Hindlimb muscle (tissue), 1 donor: ENCODE measurements at places on chromosomes 7 and 10. TPM values are rescaled to one million over a fixed set of nuclear protein-coding genes. Genes with fewer than 3 reads are reported as not detected.

Gene SPDYE6
- 11.5 TPM for polyA plus RNA-seq

DNA sequence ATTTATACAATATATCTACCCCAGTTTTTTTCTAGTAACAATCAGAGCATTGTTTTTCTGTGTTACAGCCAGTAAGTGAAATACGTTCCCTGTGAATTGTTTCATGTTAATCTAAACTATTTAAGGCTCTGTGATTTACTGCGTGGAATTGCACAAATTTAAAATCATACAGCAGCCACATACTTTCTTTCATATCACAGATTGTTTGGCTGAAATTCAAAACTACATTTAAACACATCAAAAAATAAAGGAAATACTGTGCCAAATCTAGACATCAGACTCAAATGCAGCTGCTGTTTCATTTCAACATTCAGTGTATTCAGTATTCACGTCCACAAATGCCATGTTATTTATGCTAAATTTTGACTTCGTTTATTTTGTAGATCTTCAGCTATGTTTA is 242.6 kb upstream of the HGF start:
- DNase-seq, result no peak

DNA sequence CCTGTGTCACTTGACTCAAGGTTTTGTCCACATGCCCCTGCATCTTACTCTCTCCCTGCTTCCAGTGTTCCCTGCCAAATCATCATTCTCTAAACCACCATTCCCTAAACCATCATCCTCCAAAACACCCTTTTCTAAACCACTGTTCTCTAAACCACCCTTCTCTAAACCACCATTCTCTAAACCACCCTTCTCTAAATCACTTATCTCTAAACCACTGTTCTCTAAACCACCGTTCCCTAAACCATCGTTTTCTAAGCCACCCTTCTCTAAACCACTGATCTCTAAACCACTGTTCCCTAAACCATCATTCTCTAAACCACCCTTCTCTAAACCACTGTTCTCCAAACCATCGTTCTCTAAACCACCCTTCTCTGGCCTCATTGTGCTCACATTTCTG is 142.1 kb downstream of the CXCL12 start:
- DNase-seq, result no peak

DNA sequence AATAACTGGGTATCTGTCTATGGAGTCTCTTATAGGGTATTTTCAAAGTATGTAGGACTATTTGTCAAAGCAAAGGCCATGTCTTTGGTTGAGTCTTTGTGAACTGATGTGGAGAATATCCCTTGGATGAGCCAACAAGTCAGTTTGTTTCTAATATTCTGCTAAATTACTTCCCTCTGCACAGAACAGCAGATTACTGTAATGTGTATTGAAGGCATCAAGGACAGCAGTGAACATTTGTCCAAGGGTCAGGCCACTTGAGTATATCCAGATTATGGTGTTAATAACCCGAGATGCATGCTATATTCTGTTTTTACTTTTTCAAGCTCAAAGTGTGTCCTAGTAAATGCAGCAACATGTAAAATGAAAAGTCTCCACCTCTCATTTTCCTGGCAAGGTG is 144.2 kb upstream of the GLI3 start:
- DNase-seq, result no peak

- no peak for DNase-seq
Observed at GRCh38 chr7:84704380-84704779, 482.5 kb downstream of the SEMA3D start.

Gene EPO
- polyA plus RNA-seq, result not detected

- no peak for DNase-seq
Observed at GRCh38 chr10:48450741-48451466, 144.4 kb downstream of the MAPK8 start.

- peak; percentile 78 for DNase-seq
Observed at GRCh38 chr10:59622320-59623132, 87.1 kb downstream of the SLC16A9 start.

- no peak for DNase-seq
Observed at GRCh38 chr10:8054494-8055407, at the start of gene GATA3. Gene GATA3 (plus strand): TSS chr10:8054688. CDS start chr10:8055656, 968 bp downstream.

Gene NACAD
- 4.5 TPM for polyA plus RNA-seq

GRCh38 chr7:150986099-150986512 is 4.7 kb upstream of the NOS3 start:
- DNase-seq, result no peak

GRCh38 chr10:110174816-110175215 is 32.6 kb upstream of the MXI1 start:
- no peak for DNase-seq

- no peak for DNase-seq
Observed at GRCh38 chr7:88289564-88290025, 17.1 kb downstream of the STEAP4 start.

DNA sequence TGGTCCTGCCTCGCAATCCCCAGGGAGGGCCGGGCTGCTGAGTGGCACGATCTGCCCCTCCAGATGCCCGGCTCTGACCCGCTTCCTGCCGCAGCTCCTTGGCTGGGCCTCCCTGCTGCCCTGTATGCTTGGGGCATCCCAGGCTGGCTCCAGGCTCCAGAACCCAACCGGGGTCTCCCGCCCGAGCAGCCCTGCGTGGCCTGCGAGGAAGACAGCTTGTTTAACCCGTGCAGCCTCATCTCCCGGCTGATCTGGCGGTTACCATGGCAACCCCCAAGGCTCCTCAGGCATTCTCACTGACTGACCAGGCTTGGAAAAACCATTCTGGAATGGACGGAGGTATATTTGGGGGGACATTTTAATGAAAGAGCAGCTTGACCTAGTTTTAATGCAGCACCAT is 232.4 kb upstream of the MYO3A start:
- no peak for DNase-seq

Gene KLHDC10
- polyA plus RNA-seq, result 43.9 TPM

DNA sequence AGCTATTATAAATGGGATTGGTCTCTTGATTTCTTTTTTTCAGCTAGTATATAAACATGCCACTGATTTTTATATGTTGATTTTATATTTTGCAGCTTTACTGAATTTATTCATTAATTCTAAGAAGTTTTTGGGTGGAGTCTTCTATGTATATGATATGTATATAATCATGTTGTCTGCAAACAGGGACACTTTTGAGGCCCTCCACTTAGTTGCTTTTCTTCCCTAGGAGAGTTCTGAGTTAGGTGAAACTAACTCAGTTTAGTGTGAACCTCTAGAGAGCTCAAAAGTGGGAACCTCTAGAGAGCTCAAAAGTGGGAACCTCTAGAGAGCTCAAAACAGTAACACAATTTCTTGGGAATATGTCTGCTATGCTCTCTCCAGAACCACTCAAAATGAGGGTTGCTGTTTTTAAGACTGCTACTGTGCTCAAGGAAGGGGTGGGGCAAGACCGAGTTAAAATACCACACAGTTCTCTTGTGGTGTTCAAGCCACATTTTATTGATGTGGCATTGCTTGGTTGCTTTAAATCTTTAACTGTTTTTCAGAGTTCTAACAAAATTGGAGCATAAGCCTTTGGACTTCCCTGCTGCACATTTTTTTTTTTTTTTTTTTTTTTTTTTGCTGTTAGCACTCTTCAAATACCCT is 13.2 kb downstream of the CCDC7 start:
- DNase-seq, result no peak

DNA sequence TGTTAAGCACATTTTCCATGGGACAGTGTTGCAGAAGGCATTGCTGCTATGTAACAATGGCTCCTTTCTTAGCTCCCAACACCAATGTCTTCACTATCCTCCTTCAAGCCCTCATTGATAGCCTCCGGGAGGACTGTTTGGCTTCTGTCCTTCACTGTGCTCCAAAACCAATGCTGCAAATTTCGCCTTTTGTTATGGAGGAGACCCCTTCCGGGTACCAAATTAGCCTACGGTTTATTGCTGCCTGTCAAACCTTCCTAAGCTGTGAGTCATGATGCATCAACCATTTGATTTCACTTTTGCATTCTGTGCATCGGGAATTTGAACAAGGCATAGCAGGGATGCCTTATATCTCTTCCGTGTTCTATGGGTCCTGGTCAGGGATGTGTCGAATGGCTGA is 432.9 kb downstream of the GATA3 start:
- no peak for DNase-seq

Gene FAM25A
- polyA plus RNA-seq, result not detected

- DNase-seq, result no peak
Observed at GRCh38 chr7:36571190-36571560, 153.1 kb downstream of the AOAH start.

- DNase-seq, result no peak
Observed at GRCh38 chr10:71797533-71798307, 24.4 kb upstream of the VSIR start.

DNA sequence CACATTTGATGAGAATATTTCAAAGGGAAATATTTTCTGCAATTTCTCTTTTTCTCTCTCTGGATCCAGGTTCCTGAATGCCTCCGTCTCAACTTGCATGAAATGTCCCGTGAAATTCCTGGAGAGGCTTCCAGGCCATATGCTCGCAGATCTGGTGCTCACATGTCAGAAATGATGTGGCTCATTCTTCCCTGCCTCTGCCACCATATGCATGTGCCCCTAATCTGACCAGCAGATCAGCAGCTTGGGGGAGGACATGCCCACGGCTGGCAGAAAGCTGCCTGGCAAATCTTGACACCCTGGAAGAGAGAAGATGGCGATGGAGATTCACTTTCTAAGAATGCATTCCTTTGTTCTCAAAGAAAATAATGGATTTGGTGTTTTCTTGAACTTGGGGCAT is 490.7 kb downstream of the RPS24 start:
- no peak for DNase-seq

- no peak for DNase-seq
Observed at GRCh38 chr10:101631821-101632475, 43.8 kb downstream of the DPCD start.

DNA sequence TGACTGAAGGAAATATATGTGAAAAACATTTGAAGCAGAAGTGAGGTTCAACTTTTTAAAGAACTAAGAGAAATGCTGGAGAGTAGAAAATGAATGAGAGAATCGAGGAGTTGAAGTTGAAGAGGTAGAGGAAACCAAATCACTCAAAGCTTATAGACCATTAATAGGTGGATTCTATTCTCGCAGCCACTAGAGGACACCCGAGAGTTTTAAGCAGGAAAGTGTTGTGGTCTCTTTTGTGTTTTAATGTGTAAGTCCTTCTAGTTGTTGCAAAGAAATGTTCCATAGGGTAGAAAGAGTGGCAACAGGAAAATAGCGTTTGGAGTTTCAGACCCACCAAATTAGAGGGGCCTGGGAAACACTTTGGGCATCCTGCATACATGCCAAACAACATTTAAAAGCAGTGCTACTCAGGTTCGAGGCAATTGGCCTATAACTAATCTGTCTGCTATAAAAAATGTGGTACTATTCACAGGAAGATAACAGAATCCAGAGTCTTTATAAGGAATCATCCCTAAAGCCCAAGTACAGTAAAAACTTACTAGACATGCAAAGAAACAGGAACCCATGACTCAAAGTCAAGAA is 75.3 kb upstream of the TAS2R16 start:
- no peak for DNase-seq

Gene PLAC9
- 75.9 TPM for polyA plus RNA-seq

DNA sequence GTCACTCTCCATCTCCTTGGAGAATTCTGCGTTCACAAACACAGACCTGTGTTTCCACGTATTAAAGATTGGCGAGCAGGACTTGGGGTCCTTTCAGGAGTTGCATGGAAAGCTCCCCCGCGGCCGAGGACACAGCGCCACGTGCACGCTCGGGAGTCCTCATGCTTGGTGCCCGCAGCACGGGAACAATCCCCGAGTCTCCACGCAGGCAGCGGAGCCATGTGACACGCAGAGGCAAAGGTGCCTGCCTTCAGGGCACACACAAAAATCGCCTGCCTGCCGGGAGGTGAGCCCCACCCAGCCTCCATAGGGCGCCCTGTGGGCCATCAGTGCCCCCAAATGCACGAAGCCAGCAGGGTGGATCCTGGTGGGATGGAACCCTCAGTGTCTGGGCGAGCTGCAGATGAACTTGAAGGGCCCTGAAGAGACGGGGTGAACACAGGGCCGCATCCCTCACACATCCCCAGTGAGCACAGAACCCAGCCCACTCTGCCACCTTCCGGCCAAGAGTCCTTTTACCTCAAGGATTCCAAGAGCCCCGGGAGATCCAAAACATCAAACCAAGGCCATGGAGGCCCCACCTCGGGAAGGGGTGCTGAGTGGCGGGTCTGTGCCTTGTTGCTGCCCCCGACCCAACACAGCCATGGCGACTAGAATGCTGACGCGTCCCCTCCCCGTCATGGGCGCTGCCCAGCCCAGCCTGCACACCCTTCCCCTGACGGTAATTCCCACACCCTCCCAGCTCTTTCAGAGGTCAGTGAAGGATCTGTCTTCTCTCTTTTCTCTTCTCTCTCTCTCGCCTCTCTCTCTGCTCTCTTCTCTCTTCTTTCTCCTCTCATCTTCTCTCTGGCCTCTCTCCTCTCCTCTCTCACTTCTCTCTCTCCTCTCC is 55.9 kb downstream of the CFAP46 start:
- no peak for DNase-seq

Gene ZPBP
- polyA plus RNA-seq, result not detected

GRCh38 chr10:84137811-84138210 is 1.5 kb upstream of the GHITM start:
- DNase-seq, result no peak

DNA sequence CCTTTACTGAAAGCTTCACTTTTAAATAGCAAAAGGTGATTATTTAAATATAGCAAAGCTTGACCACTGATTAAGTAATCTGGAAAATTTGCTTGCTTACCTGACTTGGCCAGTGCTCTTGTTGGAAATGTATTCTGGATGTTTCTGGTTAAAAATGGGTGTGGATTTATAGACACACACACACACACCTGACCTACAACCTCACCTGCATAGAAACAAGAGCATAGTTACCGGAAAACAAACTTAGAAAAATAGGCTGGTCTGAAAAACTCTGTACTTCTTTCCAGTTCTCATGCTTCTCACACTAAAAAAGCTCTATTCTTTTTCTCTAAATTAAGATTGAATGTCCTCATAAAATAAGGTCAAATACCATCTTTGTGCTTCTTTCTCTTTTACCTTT is at the start of gene AGR3:
Gene AGR3, minus strand, starts transcription at position 140 of the 400 bp plus-strand sequence. CDS start 3,365 bp downstream, outside the sequence.
- DNase-seq, result no peak

DNA sequence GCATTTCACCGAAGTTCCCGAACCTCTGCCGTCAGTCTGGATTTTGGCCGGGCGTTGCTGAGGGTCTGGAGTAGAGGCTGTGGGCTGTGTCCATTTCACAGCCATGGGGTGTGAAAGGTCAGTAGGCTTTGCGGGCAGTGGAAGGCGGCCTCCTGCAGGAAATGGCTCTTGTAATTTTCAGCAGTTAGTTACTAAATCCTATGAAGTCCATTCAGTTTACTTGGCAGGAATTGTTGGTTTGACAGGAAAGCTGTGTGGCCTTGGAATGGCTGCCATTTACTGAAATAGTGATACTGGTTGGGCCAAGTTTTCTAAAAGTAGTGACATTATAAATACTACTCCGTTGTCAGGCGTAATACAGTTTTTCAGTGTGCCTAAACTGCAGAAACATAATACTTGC is 303.7 kb downstream of the CCDC3 start:
- DNase-seq, result no peak

DNA sequence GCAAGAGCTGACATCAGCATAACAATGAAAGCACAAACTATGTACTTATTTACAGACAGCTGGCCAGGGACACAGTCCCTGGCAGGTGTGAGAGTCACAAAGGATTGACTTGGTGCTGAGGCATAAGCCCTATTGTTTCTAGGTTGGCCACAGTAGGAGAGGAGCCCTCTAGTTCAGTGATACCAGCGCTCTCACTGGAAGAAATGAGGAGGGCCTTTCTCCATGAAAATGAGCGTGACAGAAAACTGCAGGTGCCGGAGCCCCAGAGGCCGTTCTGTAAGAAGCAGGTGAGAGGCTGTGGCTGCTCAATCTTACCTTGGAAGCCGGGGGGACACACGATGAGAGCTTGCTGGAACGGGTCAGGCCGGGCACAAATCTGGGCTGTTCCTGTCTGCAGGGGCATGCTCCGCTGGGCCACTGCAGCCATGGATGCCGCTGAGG is 90.5 kb downstream of the CLEC2L start:
- no peak for DNase-seq

GRCh38 chr10:130014263-130015074 is 50.4 kb upstream of the EBF3 start:
- peak; percentile 63 for DNase-seq
